ENCODE measurements at places on chromosomes 3 and 15.
A peak's percentile ranks its signal among the peaks of the same experiment; 100 is the strongest.

GRCh38 chr3:193057616-193058015, 140.0 kb upstream of the MB21D2 start:
- no peak for DNase-seq
- no peak overlapping the region for H3K27ac ChIP-seq
- H3K4me3 ChIP-seq: no peak overlapping the region
- H3K27me3 ChIP-seq: no peaks in the 10 kb centered on the region
- H3K36me3 ChIP-seq: no peaks in the 10 kb centered on the region

DNA sequence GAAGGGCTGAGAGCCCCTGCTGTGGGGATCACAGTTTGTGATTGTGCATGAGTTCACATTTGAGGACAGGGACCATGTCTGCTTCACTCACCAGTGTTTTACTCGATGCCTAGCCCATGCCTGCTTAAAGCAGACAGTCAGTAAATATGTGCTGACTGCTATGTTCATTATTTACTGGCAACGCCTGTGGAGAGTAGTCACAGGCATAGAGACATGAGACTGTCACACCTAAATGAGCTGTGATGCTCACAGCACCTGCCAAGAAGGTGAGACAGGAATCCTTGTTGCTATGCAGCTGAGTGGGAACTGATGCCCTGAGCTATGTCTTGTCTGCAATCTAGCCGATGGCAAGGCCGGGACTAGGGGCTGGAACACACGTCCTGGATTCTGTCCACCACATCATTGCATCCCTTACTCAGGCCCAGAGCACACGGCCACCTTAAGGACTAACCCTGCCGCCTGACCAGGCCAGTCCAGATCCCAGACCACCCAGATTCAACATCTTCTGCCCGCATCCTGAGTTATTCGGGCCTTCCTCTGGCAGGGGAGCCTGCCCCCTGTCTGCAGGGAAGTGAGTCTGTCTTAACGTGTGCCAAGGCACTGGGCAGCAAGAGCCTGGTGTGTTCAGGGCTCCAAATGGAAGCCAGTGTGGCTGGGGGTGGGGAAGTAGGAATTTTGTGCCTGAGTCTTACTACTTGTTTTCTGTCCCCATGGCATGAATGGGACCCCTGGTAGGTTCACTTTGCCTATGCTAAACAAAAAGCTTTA, 44.8 kb downstream of the FGD5 start:
- no peak overlapping the region for H3K27ac ChIP-seq
- no peaks in the 10 kb centered on the region for H3K36me3 ChIP-seq
- H3K4me3 ChIP-seq: no peak overlapping the region
- peaks cover 6% of the 10 kb centered on the region for H3K4me1 ChIP-seq

DNA sequence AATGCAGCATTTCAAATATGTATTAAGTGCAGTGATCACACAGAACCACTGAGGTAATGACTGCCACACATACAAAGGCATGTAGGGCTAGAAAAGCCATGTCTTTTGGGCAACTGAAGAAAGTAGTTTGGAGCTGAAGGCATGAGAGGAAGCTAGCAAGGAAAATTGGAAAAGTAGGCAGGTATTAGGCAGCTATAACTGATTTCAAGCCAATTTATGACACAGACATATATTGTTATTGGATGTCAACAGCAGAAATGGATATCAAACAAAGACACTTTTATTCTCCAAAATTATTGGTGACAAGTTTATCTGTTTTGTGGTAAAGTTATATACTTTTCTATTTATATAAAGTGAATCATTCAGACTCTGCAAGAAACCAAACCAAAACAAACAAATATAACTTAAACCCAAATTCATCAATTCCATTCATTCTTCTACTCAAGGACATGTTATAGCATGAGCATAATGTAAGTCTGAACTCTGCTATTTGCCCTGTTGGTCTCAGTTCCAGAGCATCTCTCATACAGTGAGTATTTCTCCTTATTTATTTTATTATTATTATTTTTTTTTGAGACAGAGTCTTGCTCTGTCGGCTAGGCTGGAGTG, 307.4 kb upstream of the COL8A1 start:
- H3K27ac ChIP-seq: no peak overlapping the region
- no peaks in the 10 kb centered on the region for H3K36me3 ChIP-seq
- no peak for DNase-seq

DNA sequence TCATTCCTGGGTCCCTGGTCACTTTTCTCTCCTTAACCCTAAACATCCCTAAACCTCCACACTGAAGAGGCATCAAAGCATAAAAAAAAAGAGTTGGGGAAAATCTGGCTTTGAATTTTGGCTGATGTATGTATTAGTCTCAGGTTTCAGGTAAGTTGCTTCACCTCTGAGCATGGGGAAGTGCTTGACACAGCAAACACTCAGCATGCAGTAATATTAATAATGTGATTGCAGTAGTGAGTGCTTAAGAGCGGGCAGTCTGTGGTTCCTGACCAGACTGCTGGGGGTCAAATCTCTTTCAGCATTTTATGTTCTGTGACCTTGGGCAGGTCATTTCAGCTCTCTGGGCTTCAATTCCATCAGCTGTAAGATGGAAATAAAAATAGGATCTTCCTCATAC, 467.9 kb downstream of the SOX2 start:
- no peaks in the 10 kb centered on the region for H3K36me3 ChIP-seq
- H3K27me3 ChIP-seq: no peaks in the 10 kb centered on the region
- no peak for DNase-seq
- H3K4me1 ChIP-seq: peaks cover 6% of the 10 kb centered on the region
- H3K27ac ChIP-seq: no peak overlapping the region

- no peaks in the 10 kb centered on the region for H3K27me3 ChIP-seq
- no peak overlapping the region for H3K4me3 ChIP-seq
- no peak for DNase-seq
Observed at GRCh38 chr15:80160570-80161156, 7.9 kb downstream of the FAH start.

- H3K4me1 ChIP-seq: peaks cover 4% of the 10 kb centered on the region
- no peak overlapping the region for H3K27ac ChIP-seq
- H3K36me3 ChIP-seq: no peaks in the 10 kb centered on the region
- DNase-seq: no peak
- no peaks in the 10 kb centered on the region for H3K27me3 ChIP-seq
Observed at GRCh38 chr3:17057321-17057720, 172.6 kb downstream of the PLCL2 start.

DNA sequence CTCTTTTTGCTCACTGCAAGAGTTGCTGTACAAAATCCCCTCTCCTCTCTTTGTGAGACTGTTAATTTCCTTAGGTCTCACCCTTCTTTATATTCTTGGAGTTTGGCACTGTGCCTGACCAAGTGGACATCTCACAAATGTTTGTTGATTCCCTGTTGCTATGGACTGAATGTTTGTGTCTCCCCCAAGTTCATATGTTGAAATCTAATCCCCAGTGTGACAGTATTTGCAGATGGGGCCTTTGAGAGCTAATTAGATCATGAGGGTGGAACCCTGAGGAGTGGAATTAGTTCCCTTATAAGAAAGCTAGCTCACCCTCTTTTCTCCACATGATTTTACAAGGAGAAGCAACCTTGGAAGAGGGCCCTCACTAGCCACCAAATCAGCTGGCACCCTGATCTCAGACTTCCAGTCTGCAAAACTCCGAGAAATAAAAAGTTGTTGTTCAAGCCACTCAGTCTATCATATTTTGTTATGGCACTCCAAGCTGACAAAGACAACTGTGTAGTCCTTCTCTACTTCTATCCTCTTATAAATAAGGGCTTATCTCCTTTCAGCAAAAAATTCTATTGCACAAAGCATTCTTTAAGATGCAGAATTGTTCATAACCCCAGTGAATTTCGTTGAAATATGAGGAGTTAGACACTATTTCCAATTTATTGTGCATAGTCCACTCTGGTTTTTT, 65.5 kb upstream of the NPHP3 start:
- H3K27me3 ChIP-seq: peaks cover 1% of the 10 kb centered on the region
- no peak overlapping the region for H3K27ac ChIP-seq

DNA sequence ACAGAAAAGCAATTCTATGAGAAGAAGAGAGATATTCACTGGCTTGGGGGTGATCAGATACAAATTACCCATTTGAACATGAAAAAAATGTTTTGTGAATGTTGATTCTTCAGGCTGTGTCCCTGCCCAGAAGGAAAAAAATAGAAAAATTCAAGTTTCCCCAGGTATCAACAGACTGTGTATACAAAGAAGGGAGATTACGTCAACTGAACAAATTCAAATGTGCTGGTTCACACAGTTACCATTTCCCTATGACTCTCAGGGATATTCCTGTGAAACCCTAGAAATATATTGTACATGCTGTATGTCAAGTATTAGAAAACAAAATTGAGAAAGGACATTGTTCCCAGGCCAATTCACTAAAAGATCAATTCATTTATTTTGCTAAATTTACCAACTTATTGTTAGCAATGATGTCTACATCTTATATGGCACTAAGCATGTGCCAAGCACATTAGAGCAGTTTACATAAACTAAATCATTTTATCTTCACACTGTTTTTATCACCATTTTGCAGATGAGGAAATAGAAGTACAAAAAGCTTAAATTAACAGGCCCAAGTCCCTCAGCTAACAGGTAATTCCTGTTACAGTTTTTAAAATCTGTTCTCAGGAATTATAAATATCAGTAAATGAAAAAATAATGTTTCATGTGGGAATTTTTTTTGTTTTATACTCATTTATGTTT, 306.7 kb upstream of the ROBO2 start:
- H3K4me3 ChIP-seq: no peak overlapping the region
- no peaks in the 10 kb centered on the region for H3K27me3 ChIP-seq
- no peaks in the 10 kb centered on the region for H3K36me3 ChIP-seq
- H3K4me1 ChIP-seq: no peaks in the 10 kb centered on the region
- H3K27ac ChIP-seq: no peak overlapping the region

GRCh38 chr3:9891072-9891622, 737 bp downstream of the JAGN1 start:
- H3K27ac ChIP-seq: no peak overlapping the region
- H3K4me3 ChIP-seq: peak overlapping the region; percentile 98
- peaks cover 8% of the 10 kb centered on the region for H3K27me3 ChIP-seq
- peaks cover 14% of the 10 kb centered on the region for H3K36me3 ChIP-seq
- H3K4me1 ChIP-seq: no peaks in the 10 kb centered on the region

DNA sequence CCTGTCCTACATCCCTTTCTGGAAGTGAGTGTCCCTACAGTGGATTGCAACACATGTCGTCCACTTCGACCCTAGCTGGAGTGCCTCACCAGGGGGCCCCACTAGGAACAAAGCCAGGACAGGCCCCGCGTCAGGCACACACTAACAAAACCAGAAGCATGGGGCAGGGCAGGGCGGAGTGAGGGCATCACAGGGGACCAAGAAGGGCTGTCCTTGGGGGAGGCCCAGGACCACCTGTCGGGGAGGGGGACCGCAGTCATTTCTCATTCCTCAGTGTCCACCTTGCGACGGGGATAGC, 21.9 kb downstream of the IDH2 start:
- DNase-seq: no peak
- H3K4me1 ChIP-seq: no peaks in the 10 kb centered on the region
- H3K4me3 ChIP-seq: no peak overlapping the region
- peaks cover 55% of the 10 kb centered on the region for H3K36me3 ChIP-seq

- no peaks in the 10 kb centered on the region for H3K4me1 ChIP-seq
- no peak for DNase-seq
- no peaks in the 10 kb centered on the region for H3K36me3 ChIP-seq
- no peaks in the 10 kb centered on the region for H3K27me3 ChIP-seq
- no peak overlapping the region for H3K4me3 ChIP-seq
Observed at GRCh38 chr3:161081633-161082032, 23.5 kb downstream of the B3GALNT1 start.

DNA sequence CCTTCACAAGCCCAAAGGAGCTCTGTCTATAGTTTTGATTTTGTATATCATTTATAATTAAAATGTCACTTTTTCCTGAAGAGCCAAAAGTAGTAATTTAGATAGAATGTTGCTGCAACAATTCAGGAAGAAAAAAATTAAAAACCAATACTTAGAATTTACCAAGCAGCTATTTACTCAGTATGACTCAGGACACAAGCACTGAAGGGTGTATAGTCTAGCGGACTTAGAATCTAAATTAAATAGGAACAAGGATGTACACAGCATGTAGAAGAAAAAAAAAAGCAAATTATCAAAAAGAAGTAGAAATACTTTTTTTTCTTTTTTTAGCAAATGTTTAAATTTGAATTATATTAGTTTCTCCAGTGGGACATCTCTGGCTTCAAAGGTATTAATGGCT, 31.6 kb downstream of the PGBD4 start:
- H3K36me3 ChIP-seq: no peaks in the 10 kb centered on the region
- H3K4me1 ChIP-seq: no peaks in the 10 kb centered on the region
- H3K4me3 ChIP-seq: no peak overlapping the region
- H3K27ac ChIP-seq: no peak overlapping the region

DNA sequence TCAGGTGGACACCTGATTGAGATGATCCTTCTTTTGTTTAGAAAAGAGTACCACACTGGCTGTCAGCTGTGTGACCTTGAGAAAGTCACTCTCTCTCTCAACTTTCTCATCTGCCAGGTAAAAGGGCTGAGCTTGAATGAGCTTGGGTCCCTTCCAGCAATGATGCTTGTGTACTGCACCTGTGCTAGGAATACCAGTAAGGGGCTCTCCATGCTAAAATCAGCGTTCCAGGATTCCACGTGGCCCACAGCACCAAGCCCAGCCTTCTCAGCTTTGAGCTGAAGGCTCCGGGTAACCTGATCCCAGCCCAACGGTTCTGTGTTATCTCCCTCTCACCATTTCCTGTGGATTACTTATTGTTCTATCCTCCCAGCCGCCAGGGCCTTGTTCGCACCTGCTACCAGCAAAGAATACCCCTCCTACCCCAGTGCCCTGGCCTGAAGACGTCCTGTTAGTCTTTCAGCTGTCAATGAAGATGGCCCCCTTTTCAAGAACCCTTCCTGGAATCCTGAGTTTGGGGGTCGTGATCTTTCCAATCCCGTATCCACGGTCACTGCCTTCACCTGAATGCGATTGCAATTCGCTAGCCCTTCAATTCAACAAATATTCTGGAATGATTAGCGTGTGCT, 54.2 kb upstream of the CGNL1 start:
- no peak overlapping the region for H3K4me3 ChIP-seq
- no peak for DNase-seq
- no peaks in the 10 kb centered on the region for H3K36me3 ChIP-seq
- peaks cover 16% of the 10 kb centered on the region for H3K4me1 ChIP-seq
- H3K27ac ChIP-seq: no peak overlapping the region

- no peak for DNase-seq
- no peaks in the 10 kb centered on the region for H3K27me3 ChIP-seq
- H3K27ac ChIP-seq: no peak overlapping the region
- H3K36me3 ChIP-seq: no peaks in the 10 kb centered on the region
Observed at GRCh38 chr15:49387471-49387870, 35.6 kb upstream of the FGF7 start.

- DNase-seq: no peak
- H3K27ac ChIP-seq: no peak overlapping the region
- peaks cover 15% of the 10 kb centered on the region for H3K4me1 ChIP-seq
- no peaks in the 10 kb centered on the region for H3K27me3 ChIP-seq
- H3K36me3 ChIP-seq: no peaks in the 10 kb centered on the region
Observed at GRCh38 chr15:69848551-69849231, 249.0 kb downstream of the TLE3 start.

DNA sequence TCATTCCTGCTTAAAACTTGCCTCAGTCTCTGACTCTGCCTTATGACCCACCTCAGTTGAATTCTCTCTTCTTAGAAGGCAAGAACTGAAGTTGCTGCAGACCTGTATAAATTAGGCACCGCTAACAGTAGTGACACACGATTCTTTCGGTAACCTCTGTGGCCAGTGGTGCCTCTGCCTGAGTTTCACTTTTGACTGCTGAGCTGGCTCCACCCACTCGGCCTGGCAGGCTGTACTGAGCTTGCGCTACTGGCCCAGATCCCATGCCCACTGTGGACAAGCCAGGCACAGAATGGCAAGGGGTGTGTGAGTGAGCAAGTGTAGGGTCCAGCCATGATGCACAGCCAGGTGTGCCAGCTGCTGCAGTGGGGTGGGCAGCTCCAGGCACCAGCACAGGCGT, 19.1 kb upstream of the EIF1B start:
- H3K4me1 ChIP-seq: peaks cover 6% of the 10 kb centered on the region
- no peaks in the 10 kb centered on the region for H3K36me3 ChIP-seq
- DNase-seq: no peak
- H3K27ac ChIP-seq: no peak overlapping the region
- peak overlapping the region; percentile 47 for H3K4me3 ChIP-seq
